ENCODE measurements at places on chromosomes 5 and 9.

GRCh38 chr5:164746723-164747122 is 1241.3 kb downstream of the MAT2B start:
- no peak for DNase-seq

- no peak for DNase-seq
Observed at GRCh38 chr5:5665225-5666075, 243.0 kb downstream of the ICE1 start.

GRCh38 chr9:127223810-127224177 is 40.8 kb upstream of the GARNL3 start:
- DNase-seq, result no peak

DNA sequence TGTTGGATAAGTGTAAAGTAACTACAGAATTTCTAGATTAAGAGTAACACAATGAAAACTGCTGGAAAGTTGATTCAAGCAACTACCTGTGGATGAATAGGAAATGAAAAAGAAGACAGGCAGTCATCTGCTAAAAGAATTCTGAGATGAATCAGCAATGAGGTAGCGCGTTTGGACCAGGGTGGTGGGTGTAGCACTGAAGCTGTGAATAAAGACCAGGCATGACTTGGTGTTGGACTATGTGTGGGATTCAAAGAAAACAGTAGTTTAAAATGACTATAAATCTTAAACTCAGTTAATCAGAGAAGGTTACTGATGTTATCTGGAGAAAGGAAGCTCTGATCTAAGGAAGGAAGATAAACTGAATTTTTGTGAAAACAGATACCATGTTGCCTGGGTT is 159.8 kb downstream of the FBN2 start:
- DNase-seq, result no peak

GRCh38 chr5:117461403-117461802 is 886.8 kb upstream of the SEMA6A start:
- no peak for DNase-seq

- no peak for DNase-seq
Observed at GRCh38 chr5:157562111-157562581, 13.4 kb downstream of the ADAM19 start.

- peak; percentile 15 for DNase-seq
Observed at GRCh38 chr9:20863945-20864344, 167.5 kb downstream of the HACD4 start.

- DNase-seq, result no peak
Observed at GRCh38 chr9:133823189-133824105, 85.3 kb upstream of the SARDH start.

DNA sequence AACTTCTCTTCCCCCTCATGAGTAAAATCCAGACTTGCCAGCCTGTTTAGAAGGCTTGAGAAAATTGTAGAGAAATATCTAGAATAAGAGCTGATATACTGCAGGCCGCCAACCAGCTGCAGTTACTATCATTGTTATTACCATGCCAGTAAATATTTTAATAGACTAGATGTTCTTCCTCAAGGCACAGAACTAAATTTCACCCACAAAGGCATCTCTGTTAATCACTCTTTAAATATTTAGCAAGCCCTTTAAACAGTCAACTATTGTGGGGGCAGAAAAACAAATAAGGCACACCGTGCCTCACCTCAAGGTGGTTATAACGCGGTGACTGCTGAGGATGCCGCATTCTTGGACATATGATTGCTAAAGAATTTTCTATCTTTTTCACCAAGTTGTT is 147.0 kb downstream of the SPOCK1 start:
- no peak for DNase-seq

DNA sequence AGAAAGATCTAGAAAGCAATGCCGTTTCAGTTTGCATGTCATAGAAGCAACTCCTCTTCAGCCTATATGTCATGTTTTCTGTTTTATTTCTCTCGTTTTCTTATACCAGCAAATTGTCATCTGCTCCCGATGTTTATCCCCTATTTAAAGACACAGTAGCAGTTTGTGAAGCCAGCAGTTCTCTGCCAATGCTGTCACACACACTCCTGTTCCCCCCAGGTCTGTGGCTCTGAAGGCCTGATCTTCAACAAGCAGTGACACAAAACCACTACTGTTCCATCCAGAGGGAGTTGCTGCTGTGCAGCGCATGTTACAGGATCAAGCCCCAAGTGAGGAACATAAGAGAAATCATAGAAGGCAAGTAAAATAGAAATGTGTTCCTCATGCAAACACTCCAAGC is 364.1 kb upstream of the SLC30A5 start:
- no peak for DNase-seq

GRCh38 chr5:77518304-77518703 is 26.2 kb upstream of the WDR41 start:
- no peak for DNase-seq

DNA sequence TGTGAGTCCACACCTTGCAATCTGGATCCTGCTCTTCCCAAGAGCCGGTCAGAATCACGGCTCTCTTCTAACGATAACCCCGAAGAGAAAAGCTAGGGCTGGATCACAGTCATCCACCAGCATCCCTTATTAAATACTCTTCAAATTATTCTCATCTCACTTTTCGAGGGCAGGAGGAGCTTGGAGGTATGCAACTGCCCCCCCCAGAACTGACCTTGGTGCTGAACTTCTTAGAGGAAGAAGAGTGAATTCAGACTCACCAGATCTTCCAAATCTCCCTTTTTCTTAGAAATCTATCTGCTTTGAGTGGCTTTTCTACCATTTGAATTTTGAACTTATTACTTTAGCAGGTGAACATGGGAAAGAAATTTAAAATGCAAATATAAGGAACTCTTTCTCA is 75.7 kb downstream of the MED10 start:
- DNase-seq, result no peak

GRCh38 chr5:150149618-150150017 is 6.0 kb downstream of the PDGFRB start:
- DNase-seq, result no peak

- DNase-seq, result no peak
Observed at GRCh38 chr9:11340654-11341053, 727.9 kb upstream of the PTPRD start.

- DNase-seq, result no peak
Observed at GRCh38 chr5:131277447-131277846, 13.6 kb downstream of the CDC42SE2 start.

- peak; percentile 52 for DNase-seq
Observed at GRCh38 chr5:1763548-1763911, 36.1 kb downstream of the MRPL36 start.

DNA sequence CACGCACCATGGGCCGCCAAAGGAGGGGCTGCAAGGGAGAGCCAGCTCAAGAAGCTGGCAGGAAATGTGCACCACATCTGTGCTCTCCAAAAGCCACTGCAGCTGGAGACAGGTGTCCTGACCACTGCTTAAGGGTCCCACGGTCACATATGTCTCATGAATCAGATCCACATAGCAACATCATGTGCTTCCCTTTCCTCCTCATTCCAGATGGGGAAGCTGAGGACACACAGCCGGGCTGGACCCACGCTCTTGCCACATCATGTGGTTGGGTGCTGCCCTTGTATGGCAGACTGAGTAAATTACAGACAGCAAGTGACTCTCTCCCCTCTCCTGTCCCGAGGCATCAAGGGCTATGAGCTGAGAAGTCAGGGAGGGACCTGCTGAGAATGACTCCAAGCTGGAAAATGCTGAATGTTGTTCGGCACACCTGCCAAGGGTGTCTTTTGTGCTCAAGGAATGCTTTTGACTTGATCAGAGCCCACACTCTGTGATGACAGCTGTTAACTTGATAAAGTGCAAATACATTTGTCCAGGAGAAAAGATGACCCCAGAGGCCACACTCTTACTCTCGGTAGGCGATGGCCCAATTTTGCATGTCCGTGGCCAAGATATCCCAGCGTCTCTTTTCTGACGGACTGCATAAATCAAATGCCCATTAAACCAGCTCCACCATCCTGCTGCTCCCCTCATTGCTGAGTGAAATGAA is 58.2 kb downstream of the NSUN2 start:
- no peak for DNase-seq

GRCh38 chr9:100914266-100914665 is 114.3 kb upstream of the PLPPR1 start:
- no peak for DNase-seq

DNA sequence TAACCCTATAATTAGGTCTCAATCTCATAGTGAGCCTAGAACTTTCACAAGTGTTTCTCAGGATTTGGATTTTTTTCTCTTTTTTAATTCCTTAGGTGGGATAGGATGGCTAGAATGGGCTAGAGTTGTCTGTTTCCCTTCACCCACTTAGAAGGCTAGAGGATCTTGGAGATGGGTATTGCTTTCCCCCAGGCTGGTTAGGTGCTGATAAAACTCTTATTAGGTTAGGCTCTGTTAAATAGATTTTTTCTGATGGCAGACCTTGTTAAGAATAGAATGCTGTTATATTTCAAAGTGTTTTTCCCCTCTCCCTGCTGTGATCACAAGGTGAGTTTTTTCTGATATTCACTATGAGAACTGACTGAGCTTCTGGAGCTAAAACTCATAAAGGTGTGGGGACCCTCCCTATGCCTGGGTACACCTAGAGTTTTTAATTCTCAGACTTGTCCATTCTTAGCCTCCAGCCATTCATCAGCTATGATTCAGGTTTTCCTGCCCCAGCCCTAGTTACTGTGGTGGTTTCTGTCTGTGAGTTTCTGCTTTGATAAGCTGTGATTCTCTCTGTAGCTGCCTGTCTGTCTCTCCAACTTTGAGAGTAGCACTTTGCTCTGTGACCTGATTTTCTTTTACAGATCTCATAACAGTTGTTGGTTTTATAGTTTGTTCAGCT is 132.4 kb downstream of the HACD4 start:
- DNase-seq, result no peak

- no peak for DNase-seq
Observed at GRCh38 chr5:95988877-95989276, 27.2 kb upstream of the ELL2 start.

GRCh38 chr5:120778491-120779484 is 314.7 kb downstream of the PRR16 start:
- DNase-seq, result no peak

- DNase-seq, result no peak
Observed at GRCh38 chr9:38244971-38245370, 147.5 kb upstream of the ALDH1B1 start.

GRCh38 chr5:36596247-36596646 is 10.2 kb upstream of the SLC1A3 start:
- DNase-seq, result no peak

DNA sequence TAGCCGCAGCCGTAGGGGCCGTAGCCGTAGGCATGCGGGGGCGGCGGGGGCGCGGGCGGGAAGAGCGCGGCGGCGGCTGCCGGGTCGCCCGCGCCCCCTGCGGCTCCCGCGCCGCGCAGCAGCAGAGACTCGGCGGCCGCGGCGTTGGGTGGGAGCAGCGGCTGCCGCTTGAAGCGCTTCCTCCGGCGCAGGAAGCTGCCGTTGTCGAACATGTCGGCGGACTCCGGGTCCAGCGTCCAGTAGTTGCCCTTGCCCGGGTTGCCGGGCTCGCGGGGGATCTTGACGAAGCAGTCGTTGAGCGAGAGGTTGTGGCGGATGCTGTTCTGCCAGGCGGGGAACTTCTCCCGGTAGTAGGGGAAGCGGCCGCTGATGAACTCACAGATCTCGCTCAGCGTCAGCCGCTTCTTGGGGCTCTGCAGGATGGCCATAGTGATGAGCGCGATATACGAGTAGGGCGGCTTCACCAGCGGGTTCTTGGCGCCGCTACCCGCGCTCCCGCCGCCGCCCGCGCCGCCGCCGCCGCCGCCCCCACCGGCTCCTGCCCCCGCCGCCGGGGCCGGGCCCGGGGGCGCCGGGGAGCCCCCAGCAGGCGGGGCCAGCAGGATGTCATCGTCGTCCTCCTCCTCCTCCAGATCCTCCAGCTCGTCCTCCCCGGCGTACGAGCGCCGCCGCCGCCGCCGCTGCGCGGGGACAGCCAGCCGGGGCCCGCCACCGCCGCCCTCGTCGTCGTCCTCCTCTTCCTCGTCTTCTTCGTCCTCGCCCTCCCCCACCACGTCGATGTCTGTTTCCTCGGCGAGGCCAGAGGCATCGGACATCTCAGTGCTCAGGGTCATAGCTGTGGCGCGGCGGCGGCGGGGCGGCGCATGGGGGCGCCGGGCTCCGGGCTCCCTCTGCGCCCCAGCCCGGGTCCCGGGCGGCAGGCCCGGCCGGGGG is 781 bp downstream of the FOXD1 start:
- DNase-seq, result peak; percentile 30

- DNase-seq, result peak; percentile 35
Observed at GRCh38 chr5:8756498-8757084, 789.3 kb downstream of the SEMA5A start.

DNA sequence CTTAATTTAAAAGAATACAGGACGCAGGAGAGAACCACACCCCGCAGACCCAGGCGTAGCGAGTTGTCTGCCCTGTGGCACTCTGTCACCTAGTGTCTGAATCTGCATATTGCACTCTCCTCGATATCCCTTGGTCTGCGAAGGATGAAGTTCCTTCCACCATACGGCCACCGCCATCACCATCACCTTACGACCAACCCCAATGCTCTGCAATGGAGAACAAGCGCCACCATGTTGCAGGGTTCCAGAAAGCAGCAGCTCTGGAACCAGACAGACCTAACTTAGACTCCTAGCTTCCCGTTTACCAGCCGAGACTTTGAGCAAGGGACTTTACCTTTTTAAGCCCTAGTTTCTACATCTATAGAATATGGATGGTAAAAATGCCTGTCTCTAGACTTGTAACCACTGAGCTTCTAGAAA is 77.4 kb upstream of the DMRT1 start:
- peak; percentile 50 for DNase-seq

- no peak for DNase-seq
Observed at GRCh38 chr5:57598756-57599155, 116.1 kb upstream of the ACTBL2 start.

DNA sequence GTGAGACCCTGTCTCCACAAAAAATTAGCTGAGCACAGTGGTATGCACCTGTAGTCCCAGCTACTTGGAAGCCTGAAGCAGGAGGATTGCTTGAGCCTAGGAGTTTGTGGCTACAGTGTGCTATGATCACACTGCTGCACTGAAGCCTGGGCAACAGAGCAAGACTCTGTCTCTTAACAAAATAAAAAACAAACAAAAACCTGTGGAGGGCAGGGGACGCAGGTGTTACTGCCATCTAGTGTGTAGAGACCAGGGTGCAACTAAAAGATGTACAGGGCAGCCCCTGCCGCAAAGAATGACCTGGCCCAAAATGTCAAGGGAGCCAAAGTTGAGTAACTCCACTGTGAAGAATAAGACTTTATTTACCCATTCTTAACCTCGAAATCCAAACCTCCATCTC is 27.1 kb downstream of the ASPN start:
- no peak for DNase-seq

GRCh38 chr9:97468658-97469448 is 32.6 kb upstream of the TMOD1 start:
- DNase-seq, result peak; percentile 57

GRCh38 chr5:89470658-89471057 is 587.7 kb upstream of the MEF2C start:
- no peak for DNase-seq

- DNase-seq, result no peak
Observed at GRCh38 chr9:26893030-26893676, 551 bp upstream of the CAAP1 start.

- no peak for DNase-seq
Observed at GRCh38 chr9:92607088-92607487, 62.8 kb downstream of the IPPK start.

DNA sequence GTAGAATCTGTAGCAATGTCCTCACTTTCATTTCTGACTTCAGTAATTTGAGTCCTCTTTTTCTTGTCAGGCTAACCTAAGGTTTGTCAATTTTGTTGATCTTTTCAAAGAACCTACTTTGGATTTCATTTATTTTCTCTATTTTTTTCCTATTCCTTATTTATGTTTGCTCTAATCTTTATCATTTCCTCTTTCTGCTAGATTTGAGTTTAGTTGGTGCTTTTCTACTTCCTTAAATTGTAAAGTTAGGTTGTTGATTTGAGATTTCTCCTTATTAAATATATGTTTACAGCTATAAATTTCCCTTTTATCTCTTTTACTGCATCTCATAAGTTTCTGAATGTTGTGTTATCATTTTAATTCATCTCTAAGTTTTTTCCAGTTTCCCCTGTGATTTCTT is 75.1 kb upstream of the FAM120A start:
- no peak for DNase-seq
